Naive thymus-derived CD8-positive, alpha-beta T cell (primary cell): ENCODE measurements at places on chromosomes 16 and 17.

DNA sequence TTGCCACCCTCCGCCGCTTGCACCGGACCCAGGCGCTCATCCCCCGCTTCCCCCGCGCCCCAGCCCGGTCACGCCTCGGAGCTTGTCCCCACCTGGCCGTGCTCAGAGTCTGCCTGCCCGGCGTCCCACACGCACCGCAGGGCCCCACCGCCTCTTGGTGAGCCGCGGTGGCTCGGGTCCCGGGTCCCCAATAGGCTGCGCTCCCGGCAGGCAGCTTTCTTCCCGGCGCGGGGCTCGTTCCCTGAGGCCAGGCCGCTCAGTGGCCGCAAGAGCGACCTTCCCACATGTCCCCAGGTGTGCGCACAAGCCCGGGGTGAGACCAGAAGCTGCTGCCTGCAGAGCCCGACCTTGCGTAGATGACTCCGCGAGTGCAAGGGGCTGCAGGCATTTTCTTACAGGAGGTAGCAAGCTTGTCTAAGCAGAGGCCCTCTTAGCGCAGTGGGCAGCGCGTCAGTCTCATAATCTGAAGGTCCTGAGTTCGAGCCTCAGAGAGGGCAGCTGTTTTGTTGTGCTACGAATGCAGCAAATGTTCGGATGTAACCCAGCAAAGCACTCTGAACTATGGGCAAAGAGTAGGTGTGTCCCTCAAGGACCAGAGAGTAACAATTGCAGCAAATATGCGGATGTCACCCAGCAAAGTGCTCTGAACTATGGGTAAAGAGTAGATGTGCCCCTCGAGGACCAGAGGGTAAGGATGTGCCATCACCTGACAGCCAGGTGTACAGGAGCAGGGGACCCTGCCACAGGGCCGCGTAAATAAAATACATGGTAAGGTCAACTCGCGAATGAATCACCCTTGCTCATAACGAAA, 15.6 kb downstream of the TLE7 start:
- peak; percentile 43 for DNase-seq

- no peak for DNase-seq
Measured at GRCh38 chr17:2157675-2158395, 102.9 kb downstream of the HIC1 start.

DNA sequence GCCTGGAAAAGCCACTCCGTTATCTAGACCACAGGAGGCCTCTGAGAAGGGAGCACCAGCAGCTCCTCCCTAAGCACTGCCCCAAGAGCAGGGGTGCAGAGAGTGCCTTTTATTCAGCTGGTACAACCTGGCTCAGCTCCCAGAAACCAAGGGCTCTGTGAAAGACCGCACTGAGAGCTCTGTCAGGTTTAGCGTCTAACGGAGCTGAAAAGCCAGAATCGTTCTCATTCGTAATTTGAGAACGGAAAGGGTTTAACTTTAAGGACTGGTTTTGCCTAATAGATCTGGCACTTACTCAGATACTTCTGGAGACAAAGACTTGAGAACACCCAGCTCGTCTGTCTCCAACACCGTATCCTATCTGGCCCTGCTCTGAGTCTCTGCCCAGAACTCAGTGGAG, 13.5 kb downstream of the MPG start:
- no peak for DNase-seq

- DNase-seq, result no peak
Measured at GRCh38 chr17:57357392-57357784, 101.1 kb downstream of the MSI2 start.

- no peak for DNase-seq
Measured at GRCh38 chr16:3525951-3526350, 25.1 kb downstream of the CLUAP1 start.

DNA sequence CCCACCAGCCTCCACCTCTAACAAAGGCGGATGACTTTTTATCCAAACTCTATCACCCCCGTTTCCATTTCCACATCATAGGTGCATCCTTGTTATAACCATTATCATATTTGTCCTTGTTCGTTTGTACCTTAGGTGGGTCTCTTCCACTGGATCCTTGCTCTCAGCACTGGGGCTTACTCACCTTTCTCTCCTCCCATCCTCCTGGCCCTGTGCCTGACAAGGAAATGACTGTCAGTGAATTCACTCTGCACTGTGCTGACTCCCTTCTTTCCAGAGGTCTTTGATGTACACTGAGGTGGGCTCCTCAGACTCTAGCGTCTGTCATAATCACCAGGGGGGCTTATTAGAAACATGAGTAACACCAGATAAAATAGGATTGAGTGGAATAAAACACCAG, 3.1 kb downstream of the GSG1L2 start:
- DNase-seq, result no peak

DNA sequence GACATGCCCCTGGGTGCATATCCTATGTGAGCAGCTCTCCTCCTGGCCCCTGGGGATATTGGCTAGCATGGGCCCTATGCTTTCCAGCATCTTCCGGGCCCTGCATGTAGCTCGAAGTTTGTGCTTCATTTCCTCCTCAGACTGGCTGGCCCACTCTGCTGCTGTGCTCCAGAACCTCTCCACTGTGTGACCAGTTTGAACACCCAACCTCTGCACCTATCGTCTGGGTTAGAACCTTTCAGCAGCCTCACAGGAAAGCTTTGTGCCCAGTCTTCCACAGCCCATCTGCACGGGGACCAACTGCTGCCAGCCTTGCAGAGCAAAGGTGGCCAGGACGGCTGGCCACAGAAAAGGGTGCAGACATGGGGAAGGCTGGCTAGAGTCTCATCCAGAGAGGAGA, 10.2 kb upstream of the CLEC18B start:
- DNase-seq, result no peak
